A549 treated with DMSO at 1 μM for 4 hours (cell line): ENCODE measurements at places on chromosomes 3 and 15. TPM values are rescaled to one million over a fixed set of nuclear protein-coding genes. Genes with fewer than 3 reads are reported as not detected.

The SUSD5 gene
- 3.0 to 4.8 TPM (median 3.8 TPM) in 5 replicates for total RNA-seq

The AP3B2 gene
- 0.61 to 1.2 TPM (median 0.74 TPM) in 5 replicates for total RNA-seq

The CATSPER2 gene
- total RNA-seq, result 0.36 to 1.9 TPM (median 0.69 TPM) in 5 replicates

The EFCAB12 gene
- 0.40 to 0.67 TPM (median 0.51 TPM) in 5 replicates for total RNA-seq

The IQSEC1 gene
- total RNA-seq, result 14.8 to 20.4 TPM (median 17.8 TPM) in 5 replicates

The GRK7 gene
- total RNA-seq, result 0.02 TPM in 1 of 5 replicates, not detected in the others

The CHRNA7 gene
- 3.3 to 4.7 TPM (median 4.2 TPM) in 5 replicates for total RNA-seq

The LIPC gene
- 0.11 to 0.16 TPM in 2 of 5 replicates, not detected in the others for total RNA-seq

The ANKRD34C gene
- not detected in 5 replicates for total RNA-seq

The AADACL2 gene
- not detected in 5 replicates for total RNA-seq

The CCDC9B gene
- 17.2 to 20.4 TPM (median 18.0 TPM) in 5 replicates for total RNA-seq

The GNAT1 gene
- total RNA-seq, result 0.09 TPM in 1 of 5 replicates, not detected in the others

The PPP1R2 gene
- 15.8 to 19.8 TPM (median 17.1 TPM) in 5 replicates for total RNA-seq

The XCR1 gene
- not detected in 5 replicates for total RNA-seq

The LYZL4 gene
- total RNA-seq, result not detected in 5 replicates

The CCDC54 gene
- not detected in 5 replicates for total RNA-seq

The TRAT1 gene
- not detected in 5 replicates for total RNA-seq

The HEXA gene
- total RNA-seq, result 145 to 159 TPM (median 151 TPM) in 5 replicates

The FBLN2 gene
- 1.5 to 2.8 TPM (median 2.3 TPM) in 5 replicates for total RNA-seq

The RBM6 gene
- 23.7 to 27.8 TPM (median 27.3 TPM) in 5 replicates for total RNA-seq

The CPA3 gene
- not detected in 5 replicates for total RNA-seq

The ZPLD1 gene
- 0.04 to 0.07 TPM (median 0.06 TPM) in 4 of 5 replicates, not detected in the other for total RNA-seq
